Stimulated activated naive CD8-positive, alpha-beta T cell treated with anti-CD3 and anti-CD28 coated beads, Interleukin-15, Interleukin-2, amounts not matched to agents 100 U/mL and 50 U/mL, for 24 hours (primary cell): ENCODE measurements at places on chromosomes 3 and 15.
A peak's percentile ranks its signal among the peaks of the same experiment; 100 is the strongest.

GRCh38 chr3:177822681-177823096 lies 625.4 kb upstream of the TBL1XR1 start:
- DNase-seq = no peak

- no peak for DNase-seq
Observed at GRCh38 chr3:156175570-156175969, 55.2 kb downstream of the KCNAB1 start.

- no peak for DNase-seq
Observed at GRCh38 chr3:184907681-184908649, 96.0 kb downstream of the VPS8 start.

DNA sequence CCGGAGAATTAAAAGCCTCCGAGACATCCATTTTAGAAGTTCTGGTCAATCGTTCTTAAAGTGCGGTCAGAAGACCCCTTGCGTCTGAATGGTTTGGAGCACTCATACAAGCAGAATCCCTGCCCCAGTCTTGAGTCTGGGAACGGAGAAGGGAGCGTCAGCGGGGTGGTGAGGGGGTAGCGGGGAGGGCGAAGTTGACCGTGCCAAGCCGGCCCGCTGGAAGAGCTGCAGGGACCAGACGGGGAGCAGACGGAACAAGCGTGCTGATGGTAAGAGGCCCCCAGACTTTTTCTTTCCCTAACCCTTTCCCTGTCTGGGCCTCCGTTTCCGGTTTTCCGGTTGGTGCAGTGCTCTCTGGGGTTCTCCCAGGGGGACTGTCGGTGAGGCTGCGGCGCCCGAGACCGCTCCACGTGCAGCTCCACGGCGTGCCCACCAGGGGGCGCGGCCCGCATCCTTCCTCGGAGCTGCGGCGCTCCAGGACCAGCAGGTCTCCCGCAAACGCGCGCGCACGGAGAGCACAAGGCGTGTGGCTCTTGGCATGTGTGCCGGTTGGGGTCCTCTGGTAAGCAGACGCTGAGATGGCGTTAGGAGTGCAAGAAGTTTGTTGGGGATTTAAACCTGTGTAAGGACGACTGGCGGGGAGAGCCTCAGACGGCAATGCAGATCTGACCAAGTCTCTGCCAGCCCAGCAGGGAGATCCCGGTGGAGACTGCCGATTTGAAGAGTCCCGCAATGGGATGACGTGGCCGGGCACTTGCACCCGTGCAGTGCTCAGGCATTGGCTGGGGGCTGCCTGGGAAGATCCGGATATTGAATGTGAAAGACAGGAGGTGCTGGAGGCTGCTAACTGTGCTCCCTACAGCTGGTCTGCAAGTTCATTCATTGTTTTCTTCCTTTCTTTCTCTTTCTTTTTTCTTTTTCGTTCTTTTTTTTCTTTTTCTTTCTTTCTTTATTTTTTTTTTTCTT lies 19.2 kb upstream of the CORO2B start:
- peak; percentile 81 for DNase-seq

DNA sequence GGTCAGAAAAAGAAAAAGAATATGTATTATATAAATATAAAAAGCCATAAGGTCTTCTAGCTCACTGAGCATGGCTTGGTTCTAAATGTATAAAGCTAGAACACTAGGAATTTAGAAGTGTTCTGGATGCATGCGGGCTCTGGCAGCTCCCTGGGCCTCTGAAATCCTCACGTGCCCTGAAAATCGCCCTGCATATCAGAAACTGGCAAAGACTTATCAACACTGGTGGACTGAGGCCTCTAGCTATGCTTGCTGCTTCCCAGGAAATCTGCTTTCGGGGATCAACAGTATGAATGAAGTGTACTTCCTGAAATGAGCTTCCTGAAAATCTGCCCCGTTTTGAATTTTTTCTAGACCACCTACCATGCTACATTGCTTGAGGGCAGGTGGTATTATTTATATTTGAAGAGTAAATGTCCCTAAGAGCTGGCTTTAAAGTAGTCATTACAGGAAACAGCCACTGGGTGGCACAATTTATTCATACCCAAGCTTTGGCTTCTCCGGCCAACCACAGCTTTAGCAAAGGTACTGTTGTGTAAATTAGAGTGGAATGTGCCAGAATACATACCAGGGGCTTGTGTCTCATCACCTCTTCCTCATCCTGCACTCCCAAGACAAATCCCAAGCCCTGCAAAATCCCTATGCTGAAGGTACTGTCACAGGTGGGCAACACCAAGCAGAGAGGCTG lies 17.7 kb downstream of the CRTAP start:
- peak; percentile 27 for DNase-seq

- DNase-seq = no peak
Observed at GRCh38 chr15:39946862-39947261, 12.9 kb downstream of the EIF2AK4 start.
